ENCODE measurements at places on chromosomes 1 and 21. TPM values are rescaled to one million over a fixed set of nuclear protein-coding genes. Genes with fewer than 3 reads are reported as not detected.

DNA sequence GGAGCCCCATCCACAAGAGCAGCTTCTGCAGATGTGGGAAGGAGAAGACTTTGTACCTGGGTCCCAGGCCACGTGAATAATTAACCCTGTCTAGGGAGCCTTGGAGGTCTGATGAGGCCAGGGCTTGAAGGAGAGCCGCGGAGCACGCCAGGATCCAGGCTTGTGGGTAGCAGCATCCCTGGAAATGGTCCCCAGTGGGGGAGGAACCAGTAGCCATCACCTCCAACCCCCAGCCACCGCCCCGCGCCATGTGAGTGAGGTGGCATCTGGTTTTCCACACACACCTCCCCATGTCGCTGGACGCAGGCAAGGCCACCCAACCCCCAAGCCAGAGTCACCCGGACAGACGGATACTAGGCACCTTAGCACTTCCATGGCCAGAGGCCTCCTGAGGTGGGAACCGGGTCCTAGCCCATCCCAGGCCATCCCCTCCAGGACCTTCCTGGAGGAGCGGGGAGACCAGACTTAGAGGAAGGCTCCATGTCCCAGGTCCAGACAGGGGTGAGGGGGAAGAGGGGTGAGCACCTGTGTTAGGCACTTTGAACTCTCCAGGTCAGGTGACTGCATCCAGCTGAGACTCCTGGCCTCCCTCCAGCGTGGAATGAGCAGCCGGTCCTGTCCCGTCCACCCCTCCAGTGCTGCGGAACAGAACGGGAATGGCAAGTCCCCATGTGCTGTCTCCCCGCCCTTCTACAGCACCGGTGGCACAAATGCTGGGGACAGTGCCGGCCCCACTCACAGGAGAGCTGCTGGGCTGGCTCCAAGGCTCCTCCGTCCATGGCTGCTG is 53.2 kb downstream of the RIPK4 start:
- peaks cover 19% of the 10 kb centered on the region for H3K27me3 ChIP-seq
- H3K27ac ChIP-seq = no peak overlapping the region
- no peak for DNase-seq
- H3K4me1 ChIP-seq = no peaks in the 10 kb centered on the region
- no peaks in the 10 kb centered on the region for H3K36me3 ChIP-seq
- no peak overlapping the region for H3K4me3 ChIP-seq

DNA sequence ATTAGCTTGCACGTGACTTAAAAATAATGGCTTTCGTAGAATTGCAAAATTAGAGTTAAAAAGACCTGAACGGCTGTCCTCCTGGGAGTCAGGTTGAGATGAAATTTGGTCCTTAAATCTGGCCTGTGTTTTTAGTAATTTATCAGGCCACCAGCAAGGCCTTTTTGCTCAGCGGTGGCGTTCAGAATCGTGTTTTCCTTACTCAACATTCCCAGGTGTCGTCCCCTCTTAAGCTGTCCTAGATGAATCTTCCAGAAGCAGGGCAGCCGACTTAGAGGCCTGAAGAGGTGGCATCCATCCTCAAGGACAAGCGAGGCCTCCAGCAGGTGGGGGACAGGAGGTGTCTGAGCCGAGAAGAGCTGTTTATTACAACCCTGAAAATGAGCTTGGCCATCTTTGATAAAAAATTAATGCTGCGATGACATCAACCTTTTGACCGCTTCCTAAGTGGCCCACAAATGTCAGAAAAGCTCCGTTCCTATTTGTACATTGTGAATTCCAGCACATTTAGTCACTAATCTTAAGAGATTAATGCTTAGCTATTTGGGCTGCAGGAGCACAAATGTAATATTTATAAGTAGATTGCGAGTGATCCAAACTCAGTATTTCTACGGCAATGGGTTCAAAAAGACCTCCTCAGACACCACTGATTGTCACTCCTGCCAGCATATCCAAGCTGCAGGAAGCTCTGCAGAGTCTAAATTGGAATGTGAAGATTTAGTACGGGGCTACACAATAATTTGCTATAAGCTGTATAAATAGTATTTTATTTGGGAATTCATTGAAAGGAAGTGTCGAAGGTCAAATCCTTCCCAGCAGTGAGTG is 344.1 kb upstream of the VAMP3 start:
- H3K27me3 ChIP-seq = no peaks in the 10 kb centered on the region
- no peaks in the 10 kb centered on the region for H3K4me1 ChIP-seq
- no peak overlapping the region for H3K4me3 ChIP-seq
- no peak for DNase-seq
- H3K27ac ChIP-seq = no peak overlapping the region

- no peak for DNase-seq
- H3K36me3 ChIP-seq = peaks cover 61% of the 10 kb centered on the region
- H3K27me3 ChIP-seq = no peaks in the 10 kb centered on the region
- H3K4me3 ChIP-seq = no peak overlapping the region
- no peak overlapping the region for H3K27ac ChIP-seq
Measured at GRCh38 chr1:32684167-32684811, 18.3 kb downstream of the SYNC start.

DNA sequence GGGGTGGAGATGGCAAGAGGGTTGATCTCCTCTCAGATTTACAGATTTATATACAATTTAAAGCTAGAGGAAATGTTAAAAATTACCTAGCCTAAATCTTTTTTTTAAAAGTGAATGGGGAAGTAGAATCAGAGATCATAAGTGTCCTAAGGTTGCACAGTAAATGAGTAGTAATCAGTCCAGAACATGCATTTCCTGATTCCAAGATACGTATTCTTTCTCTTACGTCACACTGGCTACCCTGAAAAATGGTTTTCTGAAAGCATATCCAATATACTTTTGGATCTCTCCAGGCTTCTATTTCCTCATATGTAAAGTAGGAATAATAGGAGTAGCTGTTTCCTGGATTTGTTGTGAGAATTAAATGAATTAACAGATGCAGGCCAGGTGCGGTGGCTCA is 11.7 kb downstream of the GADD45A start:
- no peak for DNase-seq
- no peak overlapping the region for H3K4me3 ChIP-seq
- H3K4me1 ChIP-seq = no peaks in the 10 kb centered on the region

DNA sequence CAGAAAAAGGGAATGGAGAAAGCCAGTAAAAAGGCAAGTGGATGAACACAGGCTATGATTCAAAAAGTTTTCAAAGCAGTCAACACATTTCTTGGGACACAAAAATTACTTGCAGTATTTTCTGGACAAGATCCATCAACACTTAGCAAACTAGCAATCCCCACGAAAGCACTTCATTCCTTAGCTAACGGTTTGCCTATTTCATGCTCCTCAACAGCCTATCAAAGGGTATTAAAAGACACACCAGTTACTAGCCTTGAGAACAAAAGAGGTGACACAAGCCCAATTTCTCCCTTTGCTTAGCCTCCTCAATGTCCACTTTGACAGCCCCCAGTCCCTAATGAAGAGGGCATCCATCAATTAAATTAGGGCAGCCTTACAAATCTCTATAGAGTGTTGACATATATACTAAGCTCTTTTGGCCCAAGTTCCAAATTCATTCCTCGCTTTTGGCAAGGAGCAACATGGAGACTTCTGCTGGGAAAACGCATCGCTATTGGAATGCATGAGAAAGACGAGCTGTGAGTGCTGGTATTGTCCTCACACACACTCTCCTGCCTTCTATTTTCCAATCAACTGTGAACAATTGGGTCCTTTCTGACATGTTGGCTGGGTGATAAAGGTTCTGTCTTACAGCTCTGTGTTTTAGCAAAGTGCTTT is 180.0 kb downstream of the TNR start:
- H3K27ac ChIP-seq = no peak overlapping the region
- DNase-seq = no peak
- H3K27me3 ChIP-seq = no peaks in the 10 kb centered on the region
- H3K36me3 ChIP-seq = no peaks in the 10 kb centered on the region

GRCh38 chr1:228416217-228416933 is at the start of gene TRIM17:
Gene TRIM17, minus strand, starts transcription at chr1:228416861. Its CDS starts 1,789 bp downstream, at chr1:228415072.
- peaks cover 22% of the 10 kb centered on the region for H3K4me1 ChIP-seq
- H3K27me3 ChIP-seq = peaks cover 6% of the 10 kb centered on the region
- no peaks in the 10 kb centered on the region for H3K36me3 ChIP-seq
- no peak within 1 kb of the TSS for H3K27ac ChIP-seq

- peaks cover 11% of the 10 kb centered on the region for H3K36me3 ChIP-seq
- no peak for DNase-seq
- peaks cover 17% of the 10 kb centered on the region for H3K4me1 ChIP-seq
Measured at GRCh38 chr1:203028067-203028783, 1.9 kb downstream of the PPFIA4 start.

DNA sequence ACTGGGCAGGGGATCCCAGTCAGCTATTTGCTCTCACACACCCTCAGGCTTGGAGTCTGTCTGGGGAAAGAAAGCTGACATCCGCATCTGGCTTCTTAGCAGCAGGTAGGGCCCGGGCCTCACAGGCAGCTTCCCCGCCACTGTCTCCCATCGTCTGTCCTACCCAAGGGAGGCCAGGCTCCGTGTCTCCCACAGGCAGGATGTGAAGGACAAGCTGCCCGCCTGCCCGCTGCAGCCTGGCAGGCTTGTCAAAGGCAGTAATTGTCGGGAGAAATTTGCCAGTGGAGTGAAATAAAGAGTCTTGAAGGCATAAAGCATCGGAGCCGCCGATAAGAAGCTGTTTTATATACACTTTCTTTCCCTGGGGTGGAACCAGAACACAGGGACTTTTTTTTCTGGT is 44.0 kb upstream of the DISP3 start:
- DNase-seq = no peak
- H3K4me3 ChIP-seq = no peak overlapping the region
- H3K27ac ChIP-seq = no peak overlapping the region
- peaks cover 18% of the 10 kb centered on the region for H3K4me1 ChIP-seq
- H3K27me3 ChIP-seq = no peaks in the 10 kb centered on the region
- no peaks in the 10 kb centered on the region for H3K36me3 ChIP-seq

Gene LCE3D
- not detected for total RNA-seq

Gene BSND
- total RNA-seq = not detected

Gene KRTAP19-1
- not detected for total RNA-seq

Gene GLIS1
- not detected for total RNA-seq

Gene RGS18
- total RNA-seq = 0.22 TPM

Measured in CD4-positive, alpha-beta T cell (primary cell).